ENCODE measurements at places on chromosomes 2 and 18. TPM values are rescaled to one million over a fixed set of nuclear protein-coding genes. Genes with fewer than 3 reads are reported as not detected.

GRCh38 chr2:45859682-45860081, 208.2 kb downstream of the PRKCE start:
- DNase-seq = no peak

- no peak for DNase-seq
These were observed 31.7 kb downstream of the PCARE start for GRCh38 chr2:29042561-29043075.

- DNase-seq = no peak
These were observed 46.0 kb upstream of the SEC11C start for GRCh38 chr18:59093668-59094067.

GRCh38 chr2:203071148-203071547, 56.5 kb downstream of the NBEAL1 start:
- DNase-seq = no peak

GRCh38 chr2:71882949-71883472, 264.7 kb downstream of the CYP26B1 start:
- DNase-seq = peak; percentile 34

GRCh38 chr2:61853086-61853846, 594 bp downstream of the FAM161A start:
- peak; percentile 71 for DNase-seq

- no peak for DNase-seq
These were observed 111.1 kb upstream of the B3GNT2 start for GRCh38 chr2:62084801-62085200.

DNA sequence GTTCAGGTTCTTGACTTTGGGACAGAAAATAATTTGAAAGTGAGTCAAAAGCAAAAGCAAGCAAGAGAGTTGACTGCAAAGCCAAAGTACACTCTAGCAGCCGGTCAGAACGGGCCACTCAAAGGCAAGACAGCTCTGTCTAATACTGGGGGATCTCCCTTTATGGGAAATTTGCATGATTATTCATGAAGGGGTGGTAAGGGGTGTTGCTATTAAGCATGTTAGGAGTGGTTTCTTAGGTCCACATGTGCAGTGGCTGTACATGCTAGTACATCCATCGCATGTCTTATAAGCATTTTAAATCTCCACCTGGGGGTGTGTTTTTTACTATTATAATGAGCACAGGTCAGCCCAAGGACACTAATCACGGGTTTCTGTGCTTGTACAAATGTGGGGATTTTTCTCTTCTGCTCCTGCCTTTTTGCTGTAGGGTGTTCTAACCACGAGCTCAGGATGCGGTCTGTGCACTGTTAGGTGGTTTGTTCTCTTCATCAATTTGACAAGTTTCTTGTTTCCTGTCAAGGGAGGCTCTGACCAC, 60.2 kb upstream of the SPP2 start:
- DNase-seq = no peak

DNA sequence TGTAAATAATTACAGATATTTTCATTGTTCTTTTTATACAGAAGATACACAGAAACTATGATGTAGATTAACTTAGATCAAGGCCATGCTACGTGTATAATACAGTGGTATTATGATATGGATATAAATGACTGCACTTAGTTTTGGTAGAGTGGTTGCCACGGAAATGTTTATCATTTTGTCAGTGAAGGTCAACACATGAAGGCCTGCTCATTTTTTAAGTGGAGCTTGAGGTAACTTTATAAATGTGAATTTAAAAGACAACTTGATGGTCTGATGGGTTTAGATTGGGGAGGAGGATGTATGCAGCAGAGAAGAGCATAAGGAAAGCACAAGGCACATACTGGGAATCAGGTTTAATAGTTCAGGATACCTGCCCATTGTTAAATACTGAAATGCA, 14.4 kb upstream of the BBS5 start:
- no peak for DNase-seq

DNA sequence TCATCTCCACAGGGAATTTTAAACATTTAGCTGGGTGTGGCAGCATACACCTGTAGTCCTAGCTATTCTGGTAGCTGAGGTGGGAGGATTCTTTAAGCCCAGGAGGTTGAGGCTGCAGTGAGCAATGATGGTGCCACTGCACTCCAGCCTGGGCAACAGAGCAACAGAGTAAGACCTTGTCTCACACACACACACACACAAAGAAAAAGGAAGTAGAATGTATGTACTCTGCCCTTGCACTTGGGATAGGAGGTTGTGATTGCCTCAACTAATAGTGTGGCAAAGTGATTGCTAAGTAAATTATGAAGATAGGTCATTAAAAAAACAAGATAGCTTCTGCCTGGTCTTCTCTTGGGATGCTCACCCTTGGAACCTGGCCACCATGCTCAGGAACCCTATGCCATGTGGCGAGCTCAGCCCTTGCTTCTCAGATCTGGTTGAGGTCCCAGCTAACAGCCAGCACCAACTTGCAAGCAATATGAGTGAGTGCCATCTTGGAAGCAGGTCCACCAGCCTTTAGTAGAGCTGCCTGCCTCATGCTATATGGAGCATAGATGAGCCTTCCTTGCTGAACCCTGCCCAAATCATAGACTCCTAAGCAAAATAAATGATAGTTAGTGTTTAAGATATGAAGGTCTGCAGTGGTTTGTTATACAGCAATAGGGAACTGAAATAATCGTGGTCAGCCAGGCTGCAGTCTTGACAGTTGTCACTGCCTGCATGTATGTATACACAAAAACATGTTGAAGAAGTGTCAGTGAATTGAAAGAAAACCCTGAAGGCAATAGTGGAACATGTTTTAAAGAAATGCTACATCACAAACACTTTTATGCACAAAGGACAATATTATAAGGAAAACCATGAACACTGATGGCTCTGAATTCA, 30.1 kb upstream of the PNO1 start:
- DNase-seq = no peak

- DNase-seq = no peak
These were observed 165.5 kb upstream of the HAAO start for GRCh38 chr2:42957861-42958301.

GRCh38 chr18:59792353-59792752, 95.1 kb upstream of the CCBE1 start:
- peak; percentile 30 for DNase-seq

DNA sequence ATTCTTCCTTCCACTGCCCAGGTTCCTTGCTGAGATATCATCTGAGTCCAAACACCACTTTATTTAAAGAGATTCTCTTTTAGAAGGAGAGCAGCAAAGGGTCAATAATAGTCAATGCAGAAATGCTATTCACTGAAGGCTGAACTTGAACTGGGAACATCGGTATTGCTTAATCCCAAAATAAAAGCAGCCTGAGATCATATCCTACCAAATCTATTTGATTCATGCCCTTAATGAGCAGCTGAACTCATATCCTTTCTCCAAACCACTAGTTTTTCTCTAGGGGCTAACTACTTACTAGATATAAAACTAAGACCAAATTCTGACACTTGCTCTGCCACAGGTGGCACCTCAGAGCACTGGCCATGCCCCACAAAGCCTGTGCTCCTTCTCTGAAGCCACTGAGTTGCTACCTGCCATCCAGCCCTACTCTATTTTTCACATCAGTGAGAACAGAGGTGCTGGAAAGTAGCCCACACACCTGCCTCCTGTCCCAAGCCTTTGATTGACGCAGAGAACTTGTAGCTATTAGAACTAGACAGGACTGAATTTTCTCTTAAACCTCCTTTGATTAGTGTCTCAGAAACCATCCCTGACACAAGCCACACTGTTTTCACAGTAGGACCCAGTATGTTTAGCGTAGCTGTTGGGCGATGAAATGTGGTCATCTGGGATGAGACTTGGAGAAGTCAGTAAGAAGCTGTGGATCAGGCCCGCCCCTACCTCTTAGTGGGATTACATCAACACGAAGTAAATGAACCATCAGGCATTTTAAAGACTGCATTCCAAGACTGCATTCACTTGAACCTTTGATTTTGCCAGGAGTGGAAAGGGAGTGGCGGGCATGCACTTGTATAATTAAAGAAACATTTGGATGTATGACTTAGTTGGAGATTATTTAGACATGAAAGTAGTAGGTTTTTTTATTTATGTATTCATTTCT, 124.3 kb downstream of the RBMS1 start:
- DNase-seq = no peak

GRCh38 chr2:24825883-24826772, 32.9 kb downstream of the CENPO start:
- no peak for DNase-seq

Gene EPHA4
- total RNA-seq = 2.8 TPM

Gene PSMA8
- not detected for total RNA-seq

Gene FRZB
- total RNA-seq = 0.21 TPM
